RWPE1 (cell line): ENCODE measurements at places on chromosomes 5 and 9.
A peak's percentile ranks its signal among the peaks of the same experiment; 100 is the strongest.

- DNase-seq = no peak
These were observed 481.2 kb upstream of the KLF4 start for GRCh38 chr9:107970726-107971125.

DNA sequence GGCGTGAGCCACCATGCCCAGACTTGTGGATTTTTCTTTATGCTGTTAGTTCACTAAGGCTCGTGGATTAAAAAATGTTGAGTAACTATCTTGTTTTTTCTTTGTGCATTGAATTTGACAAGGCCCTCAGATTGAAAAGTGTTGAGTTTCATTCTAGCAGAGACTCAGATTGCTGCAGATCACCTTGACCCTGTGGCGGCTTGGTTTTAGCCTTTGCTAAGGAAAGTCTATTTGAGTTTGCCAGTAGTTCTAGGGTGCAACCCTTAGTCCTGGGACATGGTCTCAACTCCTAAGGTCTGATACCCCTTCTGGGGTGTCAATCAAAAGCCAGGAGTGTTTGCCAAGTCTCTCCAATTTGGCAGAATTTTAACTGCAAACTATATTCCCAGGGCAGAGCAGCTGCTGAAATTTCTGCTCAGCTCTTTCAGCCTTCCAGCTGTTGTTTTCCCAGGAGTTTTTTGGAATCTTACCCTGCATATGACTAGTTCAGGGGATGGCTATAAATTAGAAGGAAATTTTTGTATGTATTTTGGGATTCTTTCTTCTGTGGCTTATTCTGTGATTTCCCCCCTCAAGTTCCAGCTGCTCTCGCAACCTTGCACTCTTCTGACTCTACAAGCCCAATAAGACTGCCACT is 84.3 kb upstream of the HAND1 start:
- no peak for DNase-seq

DNA sequence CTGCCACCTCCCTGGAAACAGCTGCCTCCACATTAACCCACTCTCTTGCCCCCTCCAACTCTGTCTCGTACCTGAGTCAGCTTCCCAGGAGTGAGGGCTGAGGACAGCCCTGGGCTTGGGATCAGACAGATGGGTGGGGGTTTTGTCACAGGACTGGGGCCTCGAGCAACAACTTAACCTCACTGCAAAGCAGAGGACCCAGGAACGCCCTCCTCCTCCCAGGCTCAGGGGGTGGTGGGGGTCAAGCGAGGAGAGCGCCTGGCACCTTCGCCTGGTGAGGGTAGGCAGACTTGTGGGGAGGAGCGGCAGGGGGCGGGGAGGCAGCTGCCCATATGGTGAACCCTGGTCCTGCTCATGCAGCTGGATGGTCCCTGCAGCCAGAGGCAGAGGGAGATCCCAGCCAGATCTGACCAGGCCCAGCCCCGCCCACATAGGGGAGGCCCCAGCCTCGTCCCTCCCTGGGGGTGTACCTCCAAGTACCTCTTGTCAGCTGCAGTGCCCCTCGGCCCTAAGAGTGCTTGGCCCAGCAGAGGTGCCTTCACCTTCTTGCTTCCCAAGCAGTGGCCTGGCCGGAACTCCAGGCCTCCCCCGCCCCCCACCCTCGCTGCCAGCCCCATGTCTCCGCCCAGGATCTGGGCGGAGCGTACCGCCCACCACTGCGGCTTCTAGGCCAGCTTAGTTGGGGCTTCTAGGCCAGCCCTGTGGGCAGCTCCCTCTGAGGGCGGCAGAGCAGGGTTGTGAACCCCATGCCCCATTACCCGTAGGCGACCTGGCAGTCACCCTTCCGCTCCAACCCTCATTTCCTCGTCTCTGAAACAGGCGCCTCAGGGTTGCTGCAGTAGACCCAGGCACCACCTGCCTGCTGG is at the start of gene SARDH:
TSS of gene SARDH (minus strand) at position 579 of the 866 bp plus-strand sequence. CDS start 4,179 bp downstream, outside the sequence.
- DNase-seq = peak; percentile 65

- DNase-seq = no peak
These were observed 141.0 kb downstream of the AGTPBP1 start for GRCh38 chr9:85600675-85601263.

DNA sequence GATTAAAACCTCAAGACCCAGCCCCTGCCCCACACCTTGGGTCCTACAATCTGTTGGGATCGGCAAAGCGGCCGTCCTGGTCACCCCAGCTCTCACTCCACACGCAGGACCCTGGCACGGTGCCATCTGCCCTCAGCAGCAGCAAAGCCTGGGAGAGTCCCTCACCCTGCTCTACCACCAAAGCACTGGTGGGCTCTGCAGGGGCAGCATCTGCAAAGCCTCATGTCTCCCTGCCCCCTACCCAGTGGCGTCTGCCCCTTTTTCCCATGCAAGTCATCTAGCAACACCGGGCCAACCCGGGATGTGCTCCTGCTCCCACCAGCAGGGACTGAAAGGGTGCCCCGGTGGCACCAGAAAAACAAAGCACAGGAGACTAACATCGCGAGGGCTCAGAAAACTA is 19.6 kb upstream of the CNOT6 start:
- DNase-seq = no peak

- DNase-seq = no peak
These were observed 216.9 kb downstream of the SH3GL2 start for GRCh38 chr9:17795744-17796143.

GRCh38 chr5:113526421-113526820 is 12.9 kb downstream of the YTHDC2 start:
- DNase-seq = no peak

- DNase-seq = no peak
These were observed 25.4 kb downstream of the ADAMTS2 start for GRCh38 chr5:179319741-179320281.

DNA sequence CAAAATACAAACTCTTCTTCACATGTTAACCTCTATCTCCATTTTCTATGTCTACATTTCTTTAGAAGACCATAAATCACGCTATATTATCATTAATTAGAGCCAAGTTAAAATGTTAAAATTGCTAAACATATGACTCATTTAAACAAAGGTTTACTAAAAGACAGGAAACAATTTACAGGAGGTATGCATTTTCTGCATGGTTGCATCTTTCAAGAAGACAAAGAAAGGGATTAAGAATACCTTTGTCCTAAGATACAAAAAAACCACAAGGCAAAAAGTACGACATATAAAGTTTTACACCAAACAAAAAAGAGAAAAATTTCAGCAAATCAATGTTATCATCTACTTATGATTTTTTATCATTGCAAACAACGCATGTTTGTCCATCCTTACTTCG is 324.4 kb downstream of the PDE4D start:
- DNase-seq = no peak

DNA sequence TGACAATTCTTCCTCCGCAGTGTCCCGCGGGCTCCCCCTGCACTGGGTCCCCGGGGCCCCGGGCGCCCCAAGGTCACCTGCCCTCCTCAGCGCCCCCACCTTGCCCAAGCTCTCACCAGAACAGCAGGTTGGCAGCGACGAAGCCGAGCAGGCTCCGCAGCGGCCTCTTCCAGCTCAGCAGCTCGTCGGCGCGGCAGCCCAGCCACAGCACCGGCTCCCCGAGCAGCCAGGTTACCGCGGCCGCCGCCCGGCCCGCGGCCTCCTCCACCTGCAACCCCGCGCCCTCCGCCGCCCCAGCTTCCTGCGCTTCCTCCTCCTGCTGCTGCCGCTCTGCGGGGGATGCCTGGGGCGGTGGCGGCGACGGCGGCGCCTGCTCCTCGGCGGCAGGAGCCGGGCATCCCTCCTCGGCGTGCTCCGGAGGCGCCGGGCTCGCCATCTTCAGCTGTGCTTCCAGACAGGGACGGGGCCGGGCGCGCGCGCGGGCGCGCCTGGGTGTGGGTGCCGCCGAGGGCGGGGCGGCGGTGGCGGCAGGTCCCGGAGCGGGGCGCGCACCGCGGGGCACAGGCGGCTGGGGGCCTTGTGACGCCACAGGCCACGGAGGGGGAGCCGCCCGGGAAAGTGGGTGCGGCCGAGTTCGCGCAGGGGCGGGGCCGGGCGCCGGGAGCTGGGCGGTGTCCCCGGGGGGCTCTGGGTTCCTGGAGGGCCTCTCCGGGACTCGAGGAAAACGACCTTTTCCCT is at the start of gene RETREG1:
TSS of gene RETREG1 (minus strand) at position 462 of the 738 bp plus-strand sequence. CDS start at position 436, 26 bp downstream.
- DNase-seq = peak; percentile 44
